RPMI8226 (cell line): ENCODE measurements at places on chromosomes 12 and 14.
A peak's percentile ranks its signal among the peaks of the same experiment; 100 is the strongest.

- no peak for DNase-seq
These were observed 1.6 kb downstream of the MMP14 start for GRCh38 chr14:22837750-22838538.

DNA sequence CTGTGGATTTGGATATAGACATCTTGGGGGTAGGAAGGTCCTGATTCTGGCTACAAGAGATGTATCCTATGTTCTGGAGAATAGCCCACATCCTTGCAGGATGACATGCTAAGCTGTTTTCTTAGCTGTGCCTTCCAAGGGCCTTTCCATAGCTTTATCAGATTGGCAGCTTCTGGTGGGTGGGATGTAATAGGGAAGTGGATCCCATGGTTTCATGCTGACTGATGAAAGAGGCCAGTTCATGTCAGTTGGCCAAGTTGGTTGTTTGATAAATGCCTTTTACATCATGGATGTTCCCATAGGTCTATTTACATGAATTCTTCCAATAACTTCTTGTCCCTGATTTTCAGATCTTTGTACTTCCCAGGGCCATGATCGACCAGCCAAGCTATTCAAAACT, 169.1 kb upstream of the RMST start:
- DNase-seq: no peak

DNA sequence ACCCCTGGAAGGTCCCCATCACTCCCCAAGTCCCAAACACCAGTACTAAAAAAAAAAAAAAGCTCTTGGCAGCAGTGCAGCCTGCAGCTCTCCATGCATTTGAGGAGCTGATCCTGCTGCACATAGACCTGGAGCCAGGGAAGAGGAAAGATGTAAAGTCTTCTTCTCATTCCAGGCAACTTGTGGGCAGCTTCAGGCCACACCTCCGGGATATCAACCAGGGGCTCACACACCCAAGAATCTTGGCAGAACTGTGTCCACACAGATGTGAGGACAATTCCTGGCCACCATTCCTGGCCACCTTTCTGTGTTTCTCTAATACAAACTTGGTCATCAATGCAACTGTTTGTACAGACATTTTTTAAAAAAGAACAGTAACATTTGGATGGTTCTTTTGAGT, 72.7 kb downstream of the TMEM132C start:
- no peak for DNase-seq

DNA sequence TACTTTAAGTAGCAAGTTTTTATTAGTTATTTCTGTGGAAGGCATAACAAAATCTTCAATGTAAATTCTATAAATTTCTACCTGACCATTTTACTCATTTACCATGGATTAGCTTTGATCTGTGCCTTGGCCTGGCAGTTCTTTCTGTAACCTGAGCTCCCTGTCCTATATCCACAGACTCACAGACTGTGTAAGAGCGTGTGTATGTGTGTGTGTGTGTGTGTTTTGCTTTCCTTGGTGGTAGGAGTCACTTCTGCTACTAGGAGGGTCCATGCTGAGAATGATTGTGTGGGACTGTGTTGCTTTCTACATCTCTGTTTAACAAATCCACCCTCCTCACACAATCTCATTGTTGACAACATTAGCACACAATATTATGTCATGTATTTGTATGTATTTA, 221.2 kb upstream of the PELI2 start:
- no peak for DNase-seq

GRCh38 chr12:110224379-110225304, 56.4 kb upstream of the ATP2A2 start:
- DNase-seq: no peak

DNA sequence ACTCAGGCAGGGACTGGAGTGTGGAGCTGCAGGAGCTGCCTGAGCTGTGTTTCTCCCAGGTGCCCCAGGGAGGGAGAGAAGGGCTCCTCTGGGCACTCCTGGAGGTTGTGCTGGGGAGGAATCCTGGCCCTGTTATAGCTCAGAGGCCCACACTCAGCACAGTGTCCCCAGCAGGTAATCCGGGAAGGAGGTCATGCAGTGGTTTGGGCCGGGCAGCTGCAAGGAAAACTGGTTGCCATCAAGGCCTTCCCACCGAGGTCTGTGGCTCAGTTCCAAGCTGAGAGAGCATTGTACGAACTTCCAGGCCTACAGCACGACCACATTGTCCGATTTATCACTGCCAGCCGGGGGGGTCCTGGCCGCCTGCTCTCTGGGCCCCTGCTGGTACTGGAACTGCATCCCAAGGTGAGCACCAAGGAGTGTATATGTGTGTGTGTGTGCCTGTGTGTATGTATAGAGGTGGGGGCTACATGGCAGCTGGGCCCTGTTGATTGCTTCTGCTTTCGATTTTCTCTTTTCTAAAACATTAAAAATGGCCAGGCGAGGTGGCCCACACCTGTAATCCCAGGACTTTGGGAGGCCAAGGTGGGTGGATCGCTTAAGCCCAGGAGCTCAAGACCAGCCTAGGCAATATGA, 2.0 kb downstream of the AMHR2 start:
- DNase-seq: no peak

DNA sequence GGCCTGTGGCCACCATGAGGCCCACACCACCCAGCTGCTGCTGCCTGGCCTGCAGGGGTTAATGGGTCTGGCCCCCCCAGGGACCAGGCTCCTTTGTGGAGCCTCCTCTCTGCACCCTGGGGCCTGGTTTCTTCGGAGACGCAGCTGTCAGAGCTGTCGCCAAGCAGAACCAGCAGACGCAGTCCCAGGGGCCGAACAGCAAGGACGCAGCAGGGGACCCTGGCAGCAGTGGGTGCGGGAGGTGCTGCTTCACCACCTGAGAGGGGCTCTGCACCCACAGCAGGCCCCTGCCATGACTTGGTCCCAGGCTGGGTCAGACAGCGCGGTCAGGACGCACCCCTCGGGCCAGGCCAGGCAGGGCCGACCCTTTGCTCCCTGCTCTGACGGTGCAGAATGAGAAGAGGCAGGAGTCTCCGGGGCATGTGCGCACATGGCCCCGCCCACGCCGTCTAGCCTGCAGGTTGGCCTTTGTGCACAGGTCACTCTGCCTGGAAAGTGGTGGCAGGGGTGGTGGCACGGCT, 30.5 kb downstream of the JAG2 start:
- no peak for DNase-seq

GRCh38 chr12:57086493-57087009, 2.4 kb upstream of the NAB2 start:
- DNase-seq: peak; percentile 58

GRCh38 chr12:118237052-118237665, 101.2 kb downstream of the PEBP1 start:
- DNase-seq: peak; percentile 51

DNA sequence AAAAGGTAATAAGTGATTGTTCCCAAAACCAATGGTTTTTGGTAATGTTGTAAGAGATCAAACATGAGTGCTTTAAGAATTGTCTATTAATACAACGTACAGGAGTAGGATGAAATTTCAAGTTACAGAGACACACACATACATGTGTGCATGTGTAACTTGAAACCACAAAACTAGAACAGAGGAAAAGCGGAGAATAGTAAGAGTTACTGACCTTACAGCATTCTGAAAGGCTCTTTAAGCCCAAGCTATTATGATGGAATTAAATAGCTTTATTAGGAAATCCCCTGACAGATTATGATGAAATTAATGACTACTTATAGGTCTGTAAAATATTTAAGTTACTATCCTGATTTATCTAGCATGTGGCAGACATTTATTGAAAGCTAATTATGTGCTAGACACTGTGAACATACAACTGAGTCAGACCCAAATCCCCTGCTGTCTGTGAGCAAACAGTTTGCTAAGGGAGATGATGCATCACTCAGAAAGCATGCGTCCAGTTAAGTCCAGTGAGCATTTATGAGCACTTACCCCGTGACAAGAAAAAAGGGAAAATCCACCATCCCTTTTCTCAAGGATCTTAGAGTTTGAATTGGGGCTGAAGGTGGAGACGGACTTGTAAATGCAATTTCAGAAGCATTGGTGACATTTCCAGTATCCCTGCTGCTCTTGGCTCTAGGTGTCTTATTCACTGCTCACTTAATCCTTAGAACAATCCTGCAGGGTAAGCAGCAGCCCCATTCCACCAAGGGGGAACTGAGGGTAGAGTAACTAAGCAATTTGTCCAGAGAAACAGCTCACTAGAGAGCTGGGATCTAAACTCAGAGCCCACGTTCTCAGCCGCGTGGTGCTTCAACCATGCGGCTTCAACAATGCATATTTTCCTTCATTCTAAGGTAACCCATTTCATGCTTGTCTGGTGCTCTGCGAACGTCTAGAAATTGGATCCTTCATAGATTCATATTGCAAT, 117.4 kb downstream of the EML1 start:
- no peak for DNase-seq

DNA sequence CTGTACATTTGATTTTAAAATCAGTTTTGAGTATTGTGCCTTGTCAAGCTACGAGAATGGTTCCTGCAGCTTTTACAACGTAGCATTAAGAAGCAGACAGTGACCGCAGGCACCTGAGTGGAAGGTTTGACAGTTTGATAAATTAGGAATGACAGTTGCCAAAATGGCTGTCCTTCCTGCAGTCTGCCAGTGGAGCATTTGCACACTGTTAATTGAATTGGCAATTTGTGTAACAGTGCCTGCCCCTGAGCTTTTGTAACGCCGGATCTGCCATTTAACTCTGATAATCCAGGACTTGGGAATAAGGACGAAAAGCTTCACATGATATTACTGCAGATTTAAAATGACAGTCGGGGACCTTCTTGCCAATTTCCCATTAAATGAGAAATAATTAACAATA, 385.3 kb downstream of the NPAS3 start:
- no peak for DNase-seq

- DNase-seq: peak; percentile 16
These were observed 76.2 kb downstream of the KIF26A start for GRCh38 chr14:104214431-104215218.
